ENCODE measurements at places on chromosomes 2 and 18.

DNA sequence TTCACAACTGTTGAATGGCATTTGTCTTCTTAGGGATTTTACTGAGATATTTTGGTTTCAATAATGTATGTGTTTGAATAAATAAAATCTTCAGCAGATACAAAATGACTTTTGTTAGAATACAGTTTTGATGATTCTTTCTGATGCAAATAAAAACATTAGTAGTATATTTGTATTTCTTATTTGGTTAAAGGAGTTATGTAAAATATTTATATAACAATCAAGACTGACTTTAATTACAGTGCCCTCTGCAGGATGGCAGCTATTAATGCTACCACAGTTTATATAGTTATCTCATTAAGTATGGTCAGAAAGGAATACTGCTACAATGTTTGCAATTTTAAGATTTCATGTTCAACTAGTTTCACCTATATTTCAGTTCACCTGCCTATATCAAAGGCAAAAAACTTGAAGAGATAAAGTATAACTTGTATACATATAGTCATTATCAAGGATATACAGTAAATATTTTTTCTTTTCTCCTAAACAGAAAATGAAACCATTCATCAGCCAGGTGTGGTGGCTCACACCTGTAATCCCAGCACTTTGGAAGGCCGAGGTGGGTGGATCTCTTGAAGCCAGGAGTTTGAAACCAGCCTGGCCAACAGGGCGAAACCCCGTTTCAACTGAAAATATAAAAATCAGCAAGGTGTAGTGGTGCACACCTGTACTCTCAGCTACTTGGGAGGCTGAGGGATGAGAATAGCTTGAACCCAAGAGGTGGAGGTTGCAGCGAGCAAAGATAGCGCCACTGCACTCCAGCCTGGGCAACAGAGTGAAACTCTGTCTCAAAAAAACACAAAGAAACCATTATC is 19.8 kb downstream of the ARL5A start:
- peak; percentile 56 for DNase-seq

DNA sequence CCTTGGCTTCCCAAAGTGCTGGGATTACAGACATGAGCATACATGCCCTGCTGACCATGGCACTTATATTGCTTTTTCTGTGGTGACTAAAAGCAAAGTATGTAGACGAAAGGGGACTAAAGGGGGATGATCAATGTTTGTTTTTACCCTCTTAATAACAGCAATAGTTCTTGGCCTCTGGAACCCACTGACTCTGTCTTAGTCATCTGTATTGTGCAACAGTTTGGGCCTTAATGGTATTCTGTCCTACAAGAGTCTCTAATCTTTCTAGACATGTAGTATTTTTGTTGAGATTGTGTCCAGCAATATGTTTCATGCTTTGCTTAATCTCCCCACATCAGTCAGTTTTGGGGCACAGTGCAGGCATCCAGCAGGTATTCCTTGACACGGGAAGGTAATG is 359.9 kb upstream of the FANCL start:
- no peak for DNase-seq

DNA sequence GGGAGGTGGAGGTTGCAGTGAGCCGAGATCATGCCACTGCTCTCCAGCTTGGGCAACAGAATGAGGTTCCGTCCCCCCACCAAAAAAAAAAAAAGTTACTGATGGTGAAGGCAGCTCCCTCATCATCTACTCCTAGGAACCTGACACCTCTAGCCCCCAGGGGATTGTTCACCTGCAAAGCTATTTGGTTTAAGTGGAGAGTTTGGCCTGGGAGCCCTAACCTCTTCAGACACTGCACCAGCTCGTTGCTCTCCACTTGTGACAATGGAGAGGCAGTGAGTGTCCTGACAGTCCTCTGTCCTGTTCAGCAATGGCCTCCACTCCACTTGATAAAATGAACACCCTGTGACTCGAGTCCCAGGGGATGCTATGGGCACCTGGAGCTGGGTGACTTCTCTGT is 43.5 kb downstream of the ATP6V1C2 start:
- DNase-seq = no peak

GRCh38 chr2:24749069-24749691 is 44.0 kb downstream of the PTRHD1 start:
- DNase-seq = no peak

DNA sequence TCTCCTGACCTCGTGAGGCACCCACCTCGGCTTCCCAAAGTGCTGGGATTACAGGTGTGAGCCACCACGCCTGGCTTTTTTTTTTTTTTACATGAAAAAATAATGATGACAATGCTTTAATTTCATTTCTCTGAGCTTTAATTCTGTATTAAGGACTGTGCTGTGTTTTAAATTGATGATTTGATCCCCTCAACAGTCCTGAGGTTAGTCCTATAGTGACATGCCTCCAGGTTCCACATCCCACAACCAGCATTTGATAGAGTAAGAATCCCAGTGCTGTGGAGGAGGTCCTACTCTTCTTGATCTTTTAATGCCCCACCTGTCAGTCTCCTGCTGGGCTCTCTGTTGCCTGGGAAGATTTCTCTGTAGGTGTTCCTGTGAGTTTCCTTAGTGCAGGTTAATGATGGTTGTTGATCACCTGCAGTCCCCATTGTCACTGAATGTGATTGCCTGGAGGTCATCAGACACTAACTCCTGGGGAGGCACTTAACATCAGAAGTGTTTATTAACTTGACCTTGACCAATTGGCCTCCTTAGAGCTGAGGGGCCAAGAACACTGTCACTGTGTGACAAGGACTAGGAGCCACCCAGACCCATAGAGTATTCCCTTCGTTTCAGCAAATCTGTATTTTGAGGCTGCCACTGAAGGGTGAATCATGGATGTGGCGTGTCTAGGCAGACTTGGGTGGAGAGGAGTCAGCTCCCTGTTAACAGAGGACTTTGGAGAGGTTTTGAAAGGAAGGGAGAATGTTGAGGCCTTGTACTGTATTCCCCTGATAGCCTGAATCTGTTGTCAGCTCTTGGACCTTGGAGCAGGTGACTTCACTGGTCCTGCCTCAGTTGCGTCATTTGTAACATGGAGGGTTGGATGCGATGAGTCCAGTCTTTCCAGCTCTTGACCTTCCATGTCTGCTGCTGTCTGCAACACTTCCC is 11.5 kb downstream of the ASAP2 start:
- no peak for DNase-seq

DNA sequence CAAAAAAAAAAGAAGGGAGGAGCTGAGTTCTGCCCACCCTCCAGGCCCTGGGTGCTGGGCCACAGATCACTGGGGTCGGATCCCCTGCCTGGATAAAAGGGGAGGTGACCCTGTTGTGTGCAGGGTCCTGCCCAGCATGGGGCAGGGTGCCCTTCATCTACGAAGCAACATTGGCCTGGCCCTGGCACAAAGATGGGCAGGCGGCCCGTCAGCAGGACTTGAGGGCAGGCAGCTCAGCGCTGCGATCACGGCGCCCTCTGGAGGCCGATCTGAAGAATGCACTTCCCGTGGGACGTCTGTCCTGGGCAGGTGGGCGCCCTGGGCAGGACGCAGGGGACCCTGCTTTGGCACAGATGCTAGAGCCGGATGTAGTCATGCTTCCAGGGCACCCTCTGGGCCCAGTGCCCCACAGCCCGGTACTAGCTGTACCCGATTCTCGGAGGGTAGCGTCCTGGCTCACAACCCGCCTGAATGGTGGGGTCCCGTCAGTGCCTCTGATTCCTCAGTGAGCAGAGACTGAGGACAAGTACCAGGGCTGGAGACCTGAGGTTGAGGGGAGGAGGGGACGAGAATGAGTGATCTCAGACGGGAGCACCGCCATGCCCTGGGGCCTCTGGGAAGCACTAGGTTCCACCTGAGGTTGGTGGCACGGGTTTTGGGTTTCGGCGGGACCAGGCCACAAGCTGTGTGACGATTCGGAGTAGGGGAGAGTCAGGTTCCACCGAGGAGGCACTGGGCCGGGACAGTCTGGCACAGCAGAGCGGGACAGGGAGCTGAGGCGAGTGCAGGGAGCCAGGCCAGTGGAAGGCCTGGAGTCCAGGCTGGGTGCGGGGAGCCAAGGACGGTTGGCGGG is 18.0 kb downstream of the ARID5A start:
- peak; percentile 77 for DNase-seq

- DNase-seq = no peak
These were observed 307.0 kb downstream of the PIEZO2 start for GRCh38 chr18:10842371-10842770.

DNA sequence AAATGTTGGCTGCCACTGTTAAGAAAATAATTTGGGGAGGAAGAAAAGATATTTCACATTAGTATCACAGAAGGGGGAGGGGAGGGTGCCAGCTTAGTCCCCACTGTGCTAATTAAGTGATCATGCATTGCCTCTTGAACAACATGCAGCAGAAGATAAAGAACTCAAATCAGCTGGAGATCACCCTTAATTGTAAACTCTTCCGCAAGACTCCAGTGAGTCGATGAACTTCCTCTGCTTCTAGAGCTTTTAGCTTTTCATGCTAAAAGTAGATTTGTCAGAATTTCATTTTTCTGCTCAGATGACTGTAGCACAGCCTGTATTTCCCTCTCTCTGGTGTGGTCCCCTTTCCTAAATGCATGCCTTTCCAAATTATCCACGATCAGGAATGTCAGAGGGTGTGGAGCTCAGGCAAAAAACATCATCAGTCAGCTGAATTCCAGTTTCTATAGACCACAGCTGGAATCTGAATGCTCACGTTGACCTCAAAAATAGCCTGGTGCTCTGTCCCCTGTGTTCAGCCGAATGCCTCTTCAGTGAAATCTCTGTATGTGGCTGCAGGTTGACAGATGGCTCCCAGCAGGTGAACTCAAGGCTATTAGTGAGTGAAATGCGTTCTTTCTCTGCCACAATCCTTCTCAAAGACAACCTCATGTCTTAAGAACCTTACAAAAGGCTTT is 156.8 kb upstream of the UNC80 start:
- no peak for DNase-seq

GRCh38 chr18:57023275-57023882 is 123.5 kb upstream of the BOD1L2 start:
- DNase-seq = no peak

DNA sequence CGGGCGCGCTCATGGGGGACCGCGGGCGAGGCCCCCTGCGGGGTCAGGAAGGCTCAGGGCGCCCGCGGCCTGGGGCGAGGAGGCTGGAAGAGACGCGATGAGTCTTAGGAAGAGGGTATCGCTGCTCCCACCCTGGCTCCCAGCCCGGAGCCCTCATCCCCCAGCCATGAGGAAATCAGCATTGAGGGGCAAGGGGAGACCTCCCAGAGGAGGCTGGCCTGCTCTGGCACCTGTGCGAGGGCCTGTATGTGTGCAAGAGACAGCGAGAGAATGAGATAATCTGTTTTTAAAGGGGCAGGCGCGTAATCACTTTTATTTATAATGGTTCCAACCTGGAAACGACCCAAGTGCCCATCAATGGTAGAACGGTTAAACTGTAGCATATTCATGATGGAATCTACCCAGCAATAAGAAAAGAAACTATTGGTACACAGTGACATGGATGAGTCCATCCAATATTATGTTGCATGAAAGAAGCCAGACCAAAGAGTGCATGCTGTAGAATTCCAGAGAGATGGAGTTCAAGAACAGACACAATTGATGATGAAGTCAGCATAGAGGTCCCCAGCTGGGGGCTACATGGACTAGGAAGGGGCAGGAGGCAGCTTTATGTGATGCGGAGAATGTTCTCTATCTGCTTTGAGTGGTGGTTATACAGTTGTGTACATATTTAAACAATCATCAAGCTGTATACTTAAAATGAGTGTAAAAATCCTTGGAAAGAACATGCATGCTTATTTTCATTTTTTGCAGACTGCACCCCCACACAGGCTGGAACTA is 14.4 kb downstream of the FBXO41 start:
- DNase-seq = no peak

GRCh38 chr2:226077841-226078240 is 678.3 kb downstream of the NYAP2 start:
- no peak for DNase-seq

DNA sequence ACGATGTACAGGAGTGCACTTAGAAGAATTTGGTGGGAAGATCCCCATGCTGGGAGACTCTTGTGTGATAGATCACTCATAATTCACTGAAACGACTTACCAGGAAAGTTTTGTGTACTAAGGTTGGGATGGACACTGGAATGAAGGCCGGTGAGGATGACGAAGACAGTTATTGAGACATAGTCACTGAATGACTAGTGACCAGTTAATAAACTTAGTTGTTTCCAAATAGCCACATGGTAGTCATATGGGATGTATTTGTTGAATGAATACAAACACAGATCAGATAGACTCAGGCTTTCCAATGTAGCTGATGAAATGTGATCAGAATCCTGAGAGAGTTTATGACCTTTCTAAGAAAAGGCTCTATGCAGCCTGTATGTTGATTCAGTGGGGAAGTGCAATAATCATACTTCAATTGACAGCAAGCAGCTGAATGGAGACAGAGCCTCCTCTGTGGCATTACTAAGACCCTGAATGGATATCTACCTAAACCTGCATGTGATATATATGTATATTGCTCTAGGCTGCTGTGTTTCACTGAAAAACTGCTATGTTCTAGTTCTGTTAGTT is 20.4 kb downstream of the GDF7 start:
- no peak for DNase-seq

DNA sequence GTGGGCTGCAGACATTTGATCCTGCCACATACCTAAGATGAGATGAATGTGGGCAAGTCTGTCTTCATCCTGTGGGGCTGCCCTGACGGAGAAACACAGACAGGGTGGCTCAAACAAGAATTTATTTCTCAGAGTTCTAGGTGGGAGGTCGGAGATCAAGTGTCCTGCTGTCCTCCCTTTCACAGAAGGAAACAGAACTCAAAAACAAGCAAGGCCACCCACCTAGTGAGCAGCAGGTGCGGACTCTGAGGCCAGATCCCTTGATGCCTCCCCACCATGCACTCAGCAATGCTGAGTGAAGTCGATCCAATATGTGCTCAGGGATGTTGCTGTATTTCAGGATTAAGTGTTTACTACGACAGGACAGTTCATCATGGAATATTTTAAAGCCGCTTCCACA is 63.0 kb upstream of the SNTG2 start:
- no peak for DNase-seq

DNA sequence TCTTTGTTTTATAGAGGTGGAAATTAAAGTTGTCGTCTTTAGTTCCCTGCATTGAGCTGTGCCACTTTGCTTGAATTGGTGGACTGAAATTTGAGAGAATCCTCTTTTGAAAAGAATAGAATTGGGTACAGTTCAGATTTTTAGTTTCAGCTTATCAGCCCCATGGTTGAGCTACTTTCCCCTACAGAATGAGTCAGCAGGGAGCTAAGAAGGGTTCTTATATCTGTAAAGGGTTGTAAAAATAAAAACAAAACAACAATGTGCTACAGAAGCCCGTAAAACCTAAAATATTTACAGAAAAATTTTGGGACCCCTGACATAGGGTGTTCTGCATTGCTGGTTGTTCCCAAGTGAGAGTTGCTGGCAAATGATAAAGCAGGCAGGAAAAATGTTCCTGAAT is 12.6 kb downstream of the SLC20A1 start:
- DNase-seq = no peak

- DNase-seq = no peak
These were observed 32.2 kb downstream of the RFX8 start for GRCh38 chr2:101442667-101443061.

DNA sequence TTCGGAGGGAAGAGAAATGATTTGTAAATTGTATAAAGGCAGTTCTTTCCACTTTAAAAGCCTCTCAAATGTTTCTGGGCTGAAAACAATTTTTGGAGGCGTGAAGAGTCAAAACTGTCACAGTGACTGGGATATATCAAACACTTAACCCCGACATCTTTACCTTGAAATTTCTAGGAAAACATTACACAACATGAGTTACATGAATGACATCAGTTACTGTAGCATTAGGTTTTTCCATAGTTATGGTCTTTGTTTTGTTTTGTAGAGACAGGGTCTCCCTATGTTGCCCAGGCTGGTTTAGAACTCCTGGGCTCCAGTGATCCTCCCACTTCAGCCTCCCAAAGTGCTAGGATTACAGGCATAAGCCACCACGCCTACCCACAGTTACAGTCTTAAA is 25.7 kb downstream of the MSH6 start:
- DNase-seq = no peak

- no peak for DNase-seq
These were observed 245.6 kb upstream of the SALL3 start for GRCh38 chr18:78733762-78734613.
